Frontal cortex (tissue), 4 donors: ENCODE measurements at places on chromosomes 5 and 9.

DNA sequence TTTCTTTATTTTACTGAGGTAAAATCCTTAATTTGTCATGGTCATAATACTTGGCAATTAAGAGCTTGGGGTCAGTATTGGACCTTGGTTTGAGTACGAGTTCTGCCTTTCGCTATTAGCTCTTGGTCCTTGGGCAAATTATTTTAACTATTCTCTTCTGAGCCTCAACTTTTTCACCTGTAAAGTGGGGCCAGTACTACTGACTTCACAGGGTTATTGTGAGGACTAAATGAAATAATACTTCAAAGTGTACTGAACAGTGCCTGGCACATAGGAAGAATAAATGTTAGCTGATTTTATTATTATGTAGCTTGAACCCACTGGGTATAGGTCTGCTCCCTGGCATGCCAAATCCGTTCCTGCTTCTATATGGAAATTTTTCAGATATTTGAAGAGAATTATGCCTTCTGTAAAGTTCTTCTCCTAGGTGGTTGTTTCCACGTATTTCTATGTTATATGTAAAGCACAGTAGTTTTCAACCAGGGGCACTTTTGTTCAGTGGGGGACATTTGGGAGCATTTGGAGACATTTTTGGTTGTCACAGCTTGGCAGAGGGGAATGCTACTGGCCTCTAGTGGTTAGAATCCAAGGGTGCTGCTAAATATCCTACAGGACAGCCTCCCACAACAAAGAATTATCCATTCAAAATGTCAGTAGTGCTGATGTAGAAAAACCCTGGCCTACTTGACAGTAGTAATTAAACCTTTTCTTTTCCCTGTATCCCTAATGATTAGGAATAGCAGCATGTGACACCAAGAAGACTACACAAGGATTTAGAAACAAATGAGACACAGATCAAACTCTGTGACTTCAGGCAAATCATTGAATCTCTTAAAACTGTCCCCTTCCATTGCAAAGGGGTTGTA, 4.5 kb downstream of the RCL1 start:
- no peak for DNase-seq

DNA sequence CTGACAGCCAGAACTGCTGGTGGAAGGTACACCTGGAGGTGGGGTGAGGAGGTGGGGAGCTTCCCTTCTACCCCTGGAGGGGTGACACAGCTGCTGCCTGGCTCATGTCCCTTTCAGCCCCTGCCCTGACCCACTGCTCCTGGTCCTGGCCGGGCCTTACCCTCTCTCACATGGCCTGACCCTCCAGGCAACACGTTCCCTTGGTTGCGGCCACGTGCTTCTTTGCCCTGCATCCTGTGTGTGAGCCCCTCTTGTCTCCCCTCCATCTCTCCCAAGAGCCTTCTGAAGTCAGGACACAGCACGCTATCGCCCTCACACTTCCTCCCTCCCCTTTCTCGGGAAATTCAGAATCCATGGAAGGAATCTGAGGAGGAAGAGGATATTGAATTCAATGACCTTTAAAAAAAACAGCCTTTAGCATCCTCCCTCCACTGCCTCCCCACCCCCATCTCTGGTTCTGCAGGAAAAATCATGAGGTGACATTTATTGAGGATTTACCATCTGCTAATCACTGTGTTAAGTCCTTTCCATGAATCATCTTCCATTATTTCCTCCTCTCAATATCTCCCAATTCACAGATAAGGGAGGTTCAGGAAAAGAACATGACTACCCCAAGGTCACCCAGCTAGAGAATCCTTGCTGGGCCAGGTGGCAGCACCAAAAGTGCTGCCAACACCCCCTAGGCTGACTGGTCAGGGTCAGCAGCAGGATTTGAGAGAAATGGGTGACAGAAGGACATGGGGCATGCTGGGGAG, 8.3 kb downstream of the AQP3 start:
- no peak for DNase-seq

GRCh38 chr5:29899583-29899982, 1293.9 kb upstream of the CDH6 start:
- no peak for DNase-seq

- no peak for DNase-seq
Measured at GRCh38 chr5:127428748-127429147, 88.7 kb upstream of the PRRC1 start.

GRCh38 chr5:173928871-173929574, 40.9 kb downstream of the CPEB4 start:
- DNase-seq, result no peak

GRCh38 chr5:158485604-158486081, 614.1 kb downstream of the EBF1 start:
- no peak for DNase-seq

- DNase-seq, result no peak
Measured at GRCh38 chr5:132459983-132460838, 30.4 kb downstream of the IRF1 start.

DNA sequence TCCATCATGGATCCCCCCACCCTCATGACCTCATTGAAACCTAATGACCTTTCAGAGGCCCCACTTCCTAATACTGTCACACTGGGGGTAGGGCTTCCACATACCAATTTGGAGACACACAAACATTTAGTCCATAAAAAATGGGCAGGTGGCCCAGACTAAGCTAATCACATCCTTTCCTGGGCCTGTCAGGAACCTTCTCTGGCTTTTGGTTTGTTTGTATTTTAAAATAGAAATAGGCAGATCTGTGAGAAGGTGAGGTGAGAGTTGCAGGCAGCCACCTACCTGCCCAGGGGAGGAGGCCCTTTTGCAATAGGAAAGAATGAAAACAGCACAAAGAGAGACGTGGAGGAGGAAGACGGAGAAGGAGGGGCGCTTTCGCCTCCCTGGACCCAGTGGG, 90.2 kb upstream of the BOD1 start:
- no peak for DNase-seq

- peak; percentile 94 for DNase-seq
Measured at GRCh38 chr9:133792721-133793470, 54.7 kb upstream of the SARDH start.

DNA sequence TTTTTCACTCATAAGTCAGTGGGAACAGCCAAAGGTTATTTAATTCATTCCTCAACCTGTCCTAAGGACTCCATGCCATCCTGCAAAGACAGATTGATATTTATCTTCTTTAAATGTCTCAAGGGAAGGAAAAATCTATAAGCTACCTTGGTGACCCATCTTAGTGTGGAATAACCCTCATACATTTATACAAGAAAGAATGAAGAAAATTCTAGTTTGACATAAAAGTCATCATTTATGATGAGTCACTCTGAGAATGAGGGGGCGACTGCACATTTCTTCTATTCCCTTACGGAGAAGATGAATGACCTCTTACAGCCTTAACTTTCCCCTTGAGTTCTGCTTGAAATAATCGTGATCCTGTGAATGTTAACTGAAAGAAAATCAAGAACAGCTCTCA, 26.8 kb upstream of the NUDT12 start:
- no peak for DNase-seq

DNA sequence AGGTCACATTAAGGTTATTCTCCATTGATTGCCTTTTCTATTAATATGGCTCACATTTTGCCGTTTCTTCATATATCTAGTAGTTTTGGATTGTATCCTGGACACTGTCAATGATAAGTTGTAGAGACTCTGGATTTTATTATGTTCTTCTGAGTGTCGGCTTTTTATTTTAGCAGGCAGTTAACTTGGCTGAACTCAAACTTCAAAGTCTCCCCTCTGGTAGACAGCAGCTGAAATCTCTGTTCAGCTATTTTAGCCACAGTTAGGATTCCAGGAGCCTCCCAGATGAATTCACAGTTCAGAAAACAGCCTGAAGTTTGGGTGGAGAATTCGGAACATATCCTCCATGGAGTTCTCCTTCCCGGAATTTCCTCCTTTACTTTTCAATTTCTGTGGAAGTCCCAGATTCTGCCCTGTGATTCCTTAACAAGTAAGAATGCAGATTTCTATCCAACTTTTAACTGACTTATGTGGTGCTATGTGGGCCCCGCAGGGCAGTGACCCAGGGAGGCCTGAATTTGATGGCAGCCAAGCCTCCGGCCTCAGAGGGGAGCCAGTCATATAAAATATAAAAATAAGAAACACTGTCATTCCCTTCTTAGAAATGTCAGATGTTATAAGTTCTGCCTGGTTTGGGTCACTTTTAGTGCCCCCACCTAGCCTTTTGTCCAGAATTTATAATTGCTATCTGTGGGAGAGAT, 39.3 kb upstream of the MVB12B start:
- no peak for DNase-seq

- DNase-seq, result no peak
Measured at GRCh38 chr5:170648541-170648940, 135.0 kb upstream of the GABRP start.

- DNase-seq, result no peak
Measured at GRCh38 chr5:139312075-139312474, 18.5 kb downstream of the MATR3 start.

GRCh38 chr9:77981332-77981731, 50.3 kb downstream of the GNAQ start:
- no peak for DNase-seq

DNA sequence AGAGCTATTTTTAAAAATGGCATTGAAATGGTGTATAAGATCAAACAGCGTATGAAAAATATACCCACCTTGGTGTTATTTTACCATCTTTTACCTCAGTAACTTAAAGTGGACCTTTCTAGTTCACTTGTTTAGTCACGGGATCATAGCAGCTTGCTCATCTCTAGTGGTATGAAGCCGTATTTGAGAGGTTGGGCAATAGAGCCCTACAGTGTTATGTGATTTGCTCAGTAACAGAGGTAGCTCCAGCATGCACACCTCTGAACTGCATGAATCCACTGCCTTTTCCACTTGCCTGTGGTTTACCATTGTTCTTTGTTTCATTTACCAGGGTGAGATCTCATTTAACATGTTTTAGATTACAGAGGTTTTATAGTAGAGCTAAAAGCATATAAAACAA, 134.4 kb downstream of the ATG10 start:
- DNase-seq, result no peak

- no peak for DNase-seq
Measured at GRCh38 chr5:18078157-18078556, 443.9 kb downstream of the TAF11L14 start.

- DNase-seq, result no peak
Measured at GRCh38 chr9:22044583-22044982, 35.5 kb upstream of the CDKN2B start.

GRCh38 chr9:90540734-90541133, 101.9 kb downstream of the DIRAS2 start:
- DNase-seq, result no peak

DNA sequence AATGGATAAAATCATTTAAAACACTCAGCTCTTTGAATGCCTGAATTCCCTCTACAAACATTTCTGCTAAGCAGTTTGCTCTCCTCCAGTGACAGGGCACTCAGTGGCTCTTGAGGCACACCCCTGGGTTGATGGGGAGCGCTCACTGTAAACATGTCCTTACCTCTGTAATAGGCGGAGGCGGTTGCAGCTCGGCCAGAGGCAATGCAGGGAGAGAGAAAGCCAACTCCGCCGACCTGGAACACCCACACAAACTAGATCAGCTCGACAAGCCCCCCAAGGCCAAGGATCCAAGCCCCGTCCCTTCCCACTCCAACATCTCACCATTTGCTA, 329 bp downstream of the CDC23 start:
- peak; percentile 18 for DNase-seq

- DNase-seq, result no peak
Measured at GRCh38 chr5:122755783-122756182, 19.1 kb upstream of the SNX2 start.

DNA sequence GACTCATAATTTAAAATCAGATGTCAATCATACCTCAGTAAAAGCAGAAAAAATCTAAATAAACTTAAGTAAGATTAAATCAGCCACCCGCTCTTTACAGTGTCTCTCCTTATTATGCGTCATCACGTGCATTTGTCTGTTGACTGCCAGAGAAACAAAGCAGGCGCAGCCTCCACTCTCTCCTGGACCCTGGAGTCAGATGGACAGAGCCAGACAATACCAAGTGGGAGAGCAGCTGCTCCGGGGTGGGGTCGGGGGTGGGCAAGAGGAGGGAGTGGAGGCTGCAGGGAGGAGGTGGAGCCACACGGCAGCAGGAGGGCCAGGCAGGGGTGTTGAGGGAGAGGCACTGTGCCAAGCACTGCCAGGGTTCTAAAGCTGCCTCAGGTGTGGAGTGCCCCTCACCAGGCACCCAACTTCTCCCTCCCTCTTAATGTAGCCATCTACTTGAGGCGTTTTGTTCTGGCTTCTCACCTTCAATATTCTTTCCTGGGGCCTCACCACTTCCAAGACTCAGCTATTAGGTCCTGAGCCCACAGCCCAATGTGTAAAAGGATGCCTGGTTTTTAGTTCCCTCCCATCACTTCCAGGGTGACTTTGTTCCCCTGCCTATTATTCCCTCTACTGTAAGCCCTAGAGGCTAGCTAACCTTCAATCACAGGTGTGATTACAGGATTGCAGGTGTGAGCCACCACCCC, 96.3 kb downstream of the GLDC start:
- DNase-seq, result no peak

DNA sequence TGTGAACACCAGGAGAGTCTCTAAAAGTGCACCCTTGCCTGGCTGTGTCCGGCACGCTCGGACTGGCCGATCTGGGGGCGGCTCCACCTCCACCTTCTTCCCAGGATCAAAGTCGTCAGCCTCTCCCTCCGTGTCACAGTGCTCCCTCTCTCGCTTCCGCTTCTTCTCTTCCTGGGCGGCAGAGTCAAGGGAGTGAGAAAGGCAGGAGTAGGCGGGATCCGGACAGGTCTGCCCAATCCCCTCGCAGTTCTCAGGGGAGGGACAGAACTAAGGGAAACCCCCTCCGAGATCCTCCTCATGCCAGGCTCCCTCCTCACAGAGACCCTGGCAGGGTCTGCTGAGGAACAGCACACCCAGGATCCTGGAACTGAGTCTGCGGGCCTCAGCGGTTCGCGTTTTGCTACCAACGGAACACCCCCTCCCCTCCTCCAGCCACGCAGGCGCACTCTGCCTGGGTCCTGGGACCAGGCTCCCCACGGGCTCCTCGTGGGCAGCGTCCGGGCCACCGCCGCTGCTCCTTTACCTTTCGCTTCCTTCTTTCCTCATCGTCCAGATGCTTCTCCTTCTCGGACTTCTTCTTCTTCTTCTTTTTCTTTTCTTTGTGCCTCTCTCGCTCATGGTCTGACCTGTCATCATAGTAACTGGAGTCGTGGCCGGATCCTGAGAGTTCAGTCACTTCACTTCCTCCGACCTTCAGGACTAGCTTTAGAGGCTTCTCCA, 1.3 kb downstream of the BRD9 start:
- no peak for DNase-seq

- DNase-seq, result no peak
Measured at GRCh38 chr9:95007226-95007869, 280.8 kb downstream of the AOPEP start.
